ENCODE measurements at places on chromosomes 6 and 20.

DNA sequence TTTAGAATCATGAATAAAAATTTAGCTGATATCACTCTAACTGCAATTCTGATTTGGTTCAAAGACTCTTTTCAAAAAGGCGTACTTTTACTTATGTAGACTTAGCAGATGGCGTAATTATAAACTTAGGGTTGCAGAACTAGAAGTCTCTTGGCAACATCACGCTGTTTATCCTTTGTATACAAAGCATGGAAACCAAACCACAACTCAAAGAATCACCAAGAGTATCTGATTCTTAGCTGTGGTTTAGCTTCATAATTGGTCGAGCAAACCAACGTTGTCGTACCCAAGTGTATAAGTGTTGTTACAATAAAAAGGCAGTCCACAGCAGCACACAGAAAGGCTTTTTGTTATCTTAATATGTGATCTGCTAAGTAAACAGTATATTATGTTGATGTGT lies 18.2 kb downstream of the STMND1 start:
- DNase-seq, result no peak

DNA sequence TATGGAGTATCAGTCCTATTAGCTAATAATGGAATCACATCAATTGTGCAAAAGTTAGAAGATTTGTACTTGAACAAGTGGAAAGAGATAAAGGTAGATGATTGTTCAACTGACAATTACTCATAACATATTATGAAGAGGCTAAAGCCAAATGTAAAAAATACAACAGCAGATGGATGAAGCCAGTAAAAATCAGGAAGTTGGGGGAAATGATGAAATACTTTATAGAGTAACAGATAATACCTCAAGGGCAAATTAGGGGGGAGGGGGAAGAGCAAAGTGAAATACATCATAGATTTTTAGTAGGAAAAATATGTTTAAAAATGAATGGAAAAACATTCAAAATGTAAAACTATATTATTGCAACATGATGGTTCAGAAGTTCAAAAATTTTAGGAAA lies 114.0 kb downstream of the PDSS2 start:
- DNase-seq, result no peak

DNA sequence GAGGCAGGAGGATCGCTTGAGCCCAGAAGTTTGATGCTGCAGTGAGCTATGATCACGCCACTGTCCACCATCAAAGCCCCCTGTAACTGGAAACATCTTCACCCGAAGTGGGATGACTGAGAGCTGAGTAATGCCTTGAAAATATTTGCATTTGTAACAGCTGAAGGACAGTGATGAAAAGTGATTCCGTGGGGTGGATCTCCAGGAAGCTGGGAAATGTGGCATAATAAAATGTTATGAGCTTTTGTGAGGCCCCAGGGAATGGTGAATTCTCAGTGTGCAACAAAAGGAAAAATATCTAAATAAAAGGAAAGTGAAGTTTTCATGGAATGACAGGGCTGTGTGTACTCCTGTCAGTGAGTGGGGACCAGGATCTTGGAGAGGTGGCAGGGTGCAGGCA lies 92.0 kb downstream of the JAG1 start:
- no peak for DNase-seq

DNA sequence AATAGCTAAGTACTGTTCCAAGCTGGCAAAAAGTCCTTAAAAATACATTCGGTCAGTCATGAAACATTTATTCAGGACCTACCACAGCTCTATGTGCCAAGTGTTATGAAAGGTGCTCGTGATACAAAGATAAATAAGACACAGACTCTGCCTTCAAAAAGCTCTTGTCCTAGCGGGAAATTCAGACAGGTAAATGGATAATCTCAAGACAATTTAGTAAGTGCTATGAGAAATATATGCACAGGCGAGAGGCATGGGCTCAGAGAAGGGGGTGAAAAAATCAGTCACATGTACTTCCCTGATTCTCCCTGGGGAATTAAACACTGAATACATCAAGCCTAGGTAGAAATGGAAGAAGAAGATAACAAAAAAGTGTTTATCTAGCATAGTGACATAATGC lies 49.8 kb upstream of the HEY2 start:
- no peak for DNase-seq

DNA sequence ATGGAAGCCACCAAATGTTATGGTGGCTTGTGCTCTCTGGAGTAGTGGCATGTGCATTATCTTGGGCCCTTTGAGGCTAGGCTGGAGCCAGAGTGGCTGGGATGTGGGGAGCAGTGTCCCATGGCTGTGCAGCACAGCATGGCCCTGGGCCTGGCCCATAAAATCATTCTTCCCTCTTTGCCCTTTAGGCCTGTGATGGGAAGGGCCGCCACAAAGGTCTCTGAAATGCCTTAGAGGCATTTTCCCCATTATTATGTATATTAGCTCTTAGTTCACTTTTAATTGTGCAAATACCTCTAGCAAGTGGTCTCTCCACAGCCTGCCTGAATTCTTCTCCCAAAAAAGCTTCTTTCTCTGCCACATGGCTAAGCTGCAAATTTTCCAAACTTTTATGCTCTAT lies 297.3 kb upstream of the IRAK1BP1 start:
- DNase-seq, result no peak

DNA sequence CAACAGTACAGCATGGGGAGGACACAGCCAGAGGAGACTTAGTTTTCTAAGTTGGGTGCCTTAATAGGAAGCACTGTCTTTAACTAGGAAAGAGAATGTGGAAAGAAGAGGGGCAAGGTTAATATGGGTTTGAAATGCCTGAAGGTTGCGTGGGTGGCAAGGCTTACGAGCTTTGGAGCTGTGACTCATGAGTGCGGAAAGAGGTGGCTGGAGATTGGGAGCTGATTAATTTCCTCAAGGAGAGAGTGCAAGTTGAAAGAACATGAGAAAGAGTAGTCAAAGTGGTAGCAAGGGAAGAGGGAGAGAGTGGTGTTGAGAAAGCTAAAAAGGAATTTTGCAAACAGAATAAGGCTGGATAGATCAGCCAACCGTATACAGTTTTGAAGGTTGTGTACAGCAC lies 315.1 kb upstream of the PRND start:
- no peak for DNase-seq

DNA sequence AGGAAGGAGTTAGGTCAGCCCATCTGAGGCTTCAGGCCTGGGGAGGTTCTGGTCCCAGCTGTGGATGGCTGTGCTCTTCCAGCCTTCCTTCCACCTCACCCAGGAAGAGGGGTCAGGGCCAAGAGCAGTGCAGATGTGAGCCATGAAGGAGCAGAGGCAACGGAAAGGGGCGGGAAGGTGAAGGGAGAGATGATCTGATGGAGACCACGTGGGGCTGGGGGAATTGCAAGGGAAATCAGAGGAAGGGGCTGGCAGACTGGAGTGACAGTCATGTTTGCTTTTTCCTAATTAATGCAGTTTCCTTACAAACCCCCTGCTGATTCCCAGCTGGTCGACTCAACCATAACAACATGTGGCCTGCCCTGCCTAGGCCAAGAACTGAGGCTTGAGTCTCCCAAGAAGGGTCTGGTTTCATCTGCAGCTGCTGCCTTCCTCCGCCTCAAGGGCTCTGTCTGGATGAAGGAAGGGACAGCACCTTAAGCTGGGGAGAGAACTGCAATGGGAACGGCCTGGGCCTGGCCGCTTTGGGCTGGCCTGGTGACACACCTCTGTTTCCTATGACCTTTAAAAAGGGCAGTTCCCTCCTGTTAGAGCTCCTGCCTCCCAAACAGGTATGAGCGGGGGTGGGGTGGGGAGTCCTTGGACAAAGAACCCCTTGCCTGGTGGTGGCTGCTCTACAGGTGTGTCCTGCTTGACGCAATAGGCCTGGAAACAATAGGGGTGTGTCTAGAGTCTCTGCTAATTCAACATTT lies 7.8 kb upstream of the MRPS18A start:
- DNase-seq, result no peak

- DNase-seq, result peak; percentile 4
Observed at GRCh38 chr6:47581591-47581990, 104.0 kb downstream of the CD2AP start.

- no peak for DNase-seq
Observed at GRCh38 chr20:63533871-63534393, 3.2 kb downstream of the PTK6 start.

DNA sequence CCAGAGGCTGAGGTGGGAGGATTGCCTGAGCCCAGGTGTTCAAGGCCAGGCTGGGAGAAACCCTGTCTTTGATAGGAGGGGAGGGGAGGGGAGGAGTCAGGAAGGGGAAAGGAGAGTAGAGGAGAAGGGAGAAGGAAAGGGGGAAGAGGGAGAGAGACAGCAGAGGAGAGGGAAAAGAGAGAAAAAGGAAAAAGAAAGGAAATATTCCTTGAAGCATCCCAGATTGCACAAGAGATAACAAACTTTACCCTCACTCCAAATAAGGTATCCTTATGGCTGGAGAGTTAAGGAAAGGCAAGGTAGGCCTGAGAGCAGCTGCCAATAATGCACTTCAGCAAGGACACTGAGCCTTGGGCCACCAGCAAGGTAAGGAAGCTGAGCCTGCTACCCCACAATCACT lies 166.3 kb upstream of the SLC22A16 start:
- DNase-seq, result no peak

DNA sequence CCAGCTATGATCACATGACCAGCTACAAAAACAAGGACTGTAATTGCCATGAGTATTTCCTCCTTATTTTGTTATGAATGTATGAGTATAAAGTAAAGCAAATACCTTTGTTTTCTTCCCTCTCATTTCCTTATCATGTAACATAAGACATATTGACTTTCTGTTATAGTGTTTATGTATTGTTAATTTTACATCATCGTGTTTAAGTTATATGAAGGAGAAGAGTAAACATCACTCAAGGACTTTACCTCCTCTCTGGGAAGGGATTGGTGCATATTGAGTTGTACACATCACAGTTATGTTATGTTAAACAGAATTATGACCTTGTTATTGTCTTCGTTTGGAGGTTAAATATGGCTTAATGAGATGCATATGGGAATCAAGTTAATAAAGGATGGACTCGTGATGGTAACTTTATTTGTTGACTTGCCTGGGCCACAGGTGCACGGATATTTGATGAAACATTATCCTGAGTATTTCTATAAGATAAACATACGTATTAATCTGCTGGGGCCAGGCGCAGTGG lies 57.3 kb upstream of the CNKSR3 start:
- no peak for DNase-seq

DNA sequence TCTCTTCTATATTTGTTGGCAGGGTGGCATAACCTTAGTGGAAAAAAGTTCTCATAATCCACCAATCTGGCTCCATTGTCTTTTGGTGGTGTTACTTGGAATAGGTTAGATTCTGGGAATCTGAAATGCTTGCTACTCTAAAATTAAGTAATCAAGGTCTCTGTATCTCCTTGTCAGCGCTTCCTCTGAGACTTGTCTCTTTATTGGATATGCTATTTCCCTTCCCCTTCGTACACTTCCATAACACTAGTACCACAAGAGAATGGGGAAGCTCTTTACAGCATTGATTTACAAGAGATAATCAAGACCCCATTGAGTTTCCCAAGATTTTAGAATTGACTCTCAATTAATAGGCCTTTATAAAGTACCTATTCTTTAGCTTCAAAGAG lies 280.2 kb downstream of the ADGB start:
- DNase-seq, result no peak

- no peak for DNase-seq
Observed at GRCh38 chr6:114783783-114784182, 441.0 kb upstream of the HS3ST5 start.

- DNase-seq, result peak; percentile 81
Observed at GRCh38 chr6:151323791-151324487, 67.4 kb downstream of the ZBTB2 start.

- DNase-seq, result no peak
Observed at GRCh38 chr6:56104591-56104990, 142.8 kb downstream of the COL21A1 start.

DNA sequence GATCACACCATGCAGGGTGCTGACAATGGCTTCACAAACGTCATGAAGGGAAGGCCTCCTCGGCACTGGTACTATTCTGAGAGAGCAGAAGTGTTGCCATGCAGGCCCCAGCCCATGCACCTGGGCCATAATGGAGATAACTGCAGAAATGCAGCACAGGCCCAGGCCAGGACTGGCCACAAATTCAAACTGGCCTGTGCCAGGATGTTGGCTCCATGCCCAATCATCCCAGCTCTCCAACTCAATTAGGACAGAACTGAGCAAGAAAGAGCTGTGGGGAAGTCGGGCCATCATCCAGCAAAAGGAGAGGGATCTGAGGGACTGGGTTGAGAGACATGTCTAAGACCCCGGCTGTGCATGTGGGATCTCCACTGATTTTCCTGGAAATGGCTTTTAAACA lies 48.9 kb upstream of the SYNDIG1 start:
- no peak for DNase-seq

DNA sequence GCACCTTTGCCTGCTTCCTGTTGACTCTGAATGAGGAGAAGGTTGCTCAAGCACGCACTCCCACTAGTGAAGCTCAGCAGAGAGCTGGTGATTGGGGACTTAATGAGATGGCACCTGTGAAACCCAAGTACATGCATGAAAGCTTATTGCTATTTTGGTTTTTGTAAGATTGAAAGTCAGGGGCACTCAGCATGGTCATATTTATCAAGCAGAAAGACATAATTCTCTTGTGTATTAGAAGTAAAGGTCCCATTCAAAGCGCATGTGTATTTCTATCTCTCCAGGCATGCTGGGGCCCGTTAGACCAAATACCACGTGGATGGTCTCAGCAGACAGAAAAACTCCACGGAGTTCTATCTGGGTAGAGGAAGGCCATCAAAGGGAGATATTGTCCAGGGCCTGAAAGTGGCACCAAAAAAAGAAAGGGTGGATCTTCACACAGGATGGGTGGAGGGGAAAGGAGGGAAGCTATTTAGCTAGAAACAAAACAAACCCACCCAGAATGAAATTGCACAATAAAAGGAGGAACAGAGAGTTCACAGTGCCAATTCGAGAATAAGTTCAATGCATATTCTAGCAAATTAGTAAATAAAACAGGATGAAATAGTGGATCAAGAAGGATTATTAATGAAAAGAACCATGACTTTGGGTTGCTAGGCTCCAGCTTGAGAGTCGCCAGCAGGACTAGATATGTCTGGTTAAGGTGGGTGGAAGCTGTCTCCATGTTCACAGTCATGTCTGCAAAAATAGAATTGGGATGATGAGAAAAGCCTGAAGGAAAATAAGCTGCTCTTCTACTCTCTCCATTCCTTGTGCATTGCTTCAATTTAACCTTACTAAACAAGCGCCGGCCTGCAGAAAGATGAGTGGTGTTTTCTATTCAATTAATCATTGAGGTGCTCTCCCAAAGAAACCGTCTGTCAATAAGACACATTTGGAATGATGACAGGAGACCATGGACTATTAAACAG lies 224.9 kb upstream of the DTNBP1 start:
- DNase-seq, result no peak
